ENCODE measurements at places on chromosomes 16 and 17.

GRCh38 chr17:19248151-19248927, 11.2 kb downstream of the EPN2 start:
- DNase-seq: no peak

GRCh38 chr16:81445143-81445961, 744 bp downstream of the CMIP start:
- DNase-seq: peak; percentile 53

GRCh38 chr16:14331020-14331419, 259.9 kb downstream of the MRTFB start:
- no peak for DNase-seq

GRCh38 chr16:5045499-5046115, 11.9 kb upstream of the NAGPA start:
- no peak for DNase-seq

GRCh38 chr17:57357830-57358430, 101.6 kb downstream of the MSI2 start:
- no peak for DNase-seq

GRCh38 chr17:2444382-2444781, 43.5 kb upstream of the MNT start:
- DNase-seq: no peak

- peak; percentile 77 for DNase-seq
Observed at GRCh38 chr17:67157732-67158639, 87.0 kb downstream of the HELZ start.

GRCh38 chr17:42438600-42439567, 15.8 kb upstream of the CAVIN1 start:
- DNase-seq: no peak

GRCh38 chr17:48545022-48545375, at the start of gene HOXB2:
HOXB2 (minus strand) TSS chr17:48545109; CDS start chr17:48544911, 198 bp downstream.
- DNase-seq: peak; percentile 65

- DNase-seq: no peak
Observed at GRCh38 chr17:65292430-65292829, 155.3 kb downstream of the RGS9 start.

GRCh38 chr16:57412584-57412983, 8.0 kb downstream of the CCL17 start:
- no peak for DNase-seq

DNA sequence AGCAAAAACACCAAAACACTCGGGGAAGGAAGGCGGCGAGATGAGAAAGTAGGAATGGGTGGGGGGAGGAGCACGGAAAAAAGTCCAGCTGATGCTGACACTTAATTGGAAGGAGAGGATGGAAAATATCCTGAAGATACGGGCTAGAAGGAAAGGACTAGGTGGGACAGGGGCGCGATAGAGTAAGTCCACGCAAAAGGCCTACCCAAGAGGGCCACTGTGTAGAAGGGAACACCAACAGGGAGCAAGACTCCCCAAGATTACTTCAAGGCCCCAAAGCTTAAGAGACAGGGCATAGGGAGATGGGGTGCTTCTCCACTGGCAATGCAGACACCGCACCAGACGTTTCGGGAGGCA, 736 bp downstream of the APPBP2 start:
- DNase-seq: no peak

- DNase-seq: no peak
Observed at GRCh38 chr16:49129935-49130334, 151.7 kb downstream of the CBLN1 start.

DNA sequence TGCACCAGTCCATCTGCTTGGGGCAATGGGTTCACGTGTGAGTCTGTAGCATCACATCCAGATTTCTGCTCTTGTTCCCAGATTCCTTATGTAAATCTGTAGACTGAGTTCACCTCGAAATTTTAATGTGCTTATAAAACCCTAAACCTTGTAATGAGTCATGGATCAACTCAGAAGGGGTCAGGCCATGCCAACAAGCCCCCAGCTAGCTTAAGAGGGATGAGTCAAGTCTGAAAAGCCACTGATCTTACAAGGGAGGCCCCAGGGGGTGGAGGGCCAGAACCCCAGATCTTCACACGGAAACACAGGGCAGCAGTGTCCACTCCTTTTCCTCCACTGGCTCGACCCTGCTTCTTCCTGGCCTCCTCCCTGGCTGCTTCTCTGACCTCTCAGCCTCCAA, 399.1 kb upstream of the CDH5 start:
- peak; percentile 23 for DNase-seq

DNA sequence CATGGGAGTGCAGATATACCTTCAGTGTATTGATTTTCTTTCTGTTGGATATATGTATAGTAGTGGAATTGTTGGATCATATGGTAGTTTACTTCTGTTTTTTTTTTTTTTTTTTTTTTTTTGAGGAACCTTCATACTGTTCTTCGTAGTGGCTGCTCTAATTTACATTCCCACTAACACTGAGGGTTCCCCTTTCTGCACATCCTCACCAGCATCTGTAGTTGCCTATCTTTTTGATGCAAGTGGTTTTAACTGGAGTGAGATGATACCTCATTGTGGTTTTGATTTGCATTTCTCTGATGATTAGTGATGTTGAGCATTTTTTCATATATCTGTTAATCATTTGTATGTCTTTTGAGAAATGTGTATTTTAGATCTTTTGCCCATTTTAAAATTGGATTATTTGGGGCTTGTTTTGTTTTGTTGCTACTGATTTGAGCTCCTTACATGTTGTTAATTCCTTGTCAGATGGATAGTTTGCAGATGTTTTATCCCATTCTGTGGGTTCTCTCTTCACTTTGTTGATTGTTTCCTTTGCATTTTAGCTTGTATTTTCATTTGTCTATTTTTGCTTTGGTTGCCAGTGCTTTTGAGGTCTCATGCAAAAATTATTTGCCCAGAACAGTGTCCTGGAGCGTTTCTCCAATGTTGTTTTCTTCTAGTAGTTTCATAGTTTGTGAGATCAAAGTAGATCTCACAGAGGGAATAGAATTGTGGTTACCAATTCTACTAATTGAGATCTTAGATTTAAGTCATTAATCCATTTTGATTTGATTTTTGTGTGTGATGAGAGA, 25.0 kb upstream of the BCAS3 start:
- DNase-seq: no peak

- no peak for DNase-seq
Observed at GRCh38 chr16:455453-455852, 30.0 kb downstream of the RAB11FIP3 start.

- peak; percentile 57 for DNase-seq
Observed at GRCh38 chr17:2853283-2854142, 57.3 kb downstream of the RAP1GAP2 start.

GRCh38 chr17:5665164-5665563, 80.9 kb upstream of the NLRP1 start:
- no peak for DNase-seq

GRCh38 chr16:8846401-8846932, 22.3 kb downstream of the CARHSP1 start:
- no peak for DNase-seq

DNA sequence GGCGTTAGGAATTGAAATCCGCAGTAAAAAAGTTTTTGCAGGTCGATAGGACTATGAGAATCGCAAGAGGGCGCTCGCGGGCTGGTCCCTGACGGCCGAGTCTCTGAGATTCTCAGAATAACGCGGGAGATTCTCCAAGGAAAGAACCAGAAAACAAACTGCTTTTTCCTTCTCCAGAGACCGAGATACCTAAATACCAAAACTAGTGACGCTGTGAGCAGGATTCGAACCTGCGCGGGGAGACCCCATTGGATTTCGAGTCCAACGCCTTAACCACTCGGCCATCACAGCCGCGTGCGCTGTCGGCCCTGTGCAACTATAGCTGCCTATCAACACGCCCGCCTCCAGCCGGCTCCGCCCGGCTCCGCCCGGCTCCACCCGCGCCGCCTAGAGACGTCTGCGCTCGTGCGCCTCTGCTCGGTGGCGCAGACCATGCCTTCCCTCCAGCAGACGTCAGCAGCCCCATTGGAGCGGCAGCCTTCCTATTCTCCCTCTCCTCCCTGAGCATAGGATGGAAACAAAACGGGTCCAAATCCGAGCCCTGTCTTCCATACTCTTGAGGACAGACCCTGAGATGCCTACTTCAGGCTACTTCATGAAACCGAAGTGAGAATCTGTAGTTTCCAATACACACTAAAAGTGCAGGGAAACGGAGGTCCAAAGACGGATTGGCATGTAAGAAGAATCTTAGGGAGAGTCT, 13.4 kb downstream of the PER1 start:
- no peak for DNase-seq

GRCh38 chr17:9308069-9308468, 267.6 kb downstream of the STX8 start:
- no peak for DNase-seq

DNA sequence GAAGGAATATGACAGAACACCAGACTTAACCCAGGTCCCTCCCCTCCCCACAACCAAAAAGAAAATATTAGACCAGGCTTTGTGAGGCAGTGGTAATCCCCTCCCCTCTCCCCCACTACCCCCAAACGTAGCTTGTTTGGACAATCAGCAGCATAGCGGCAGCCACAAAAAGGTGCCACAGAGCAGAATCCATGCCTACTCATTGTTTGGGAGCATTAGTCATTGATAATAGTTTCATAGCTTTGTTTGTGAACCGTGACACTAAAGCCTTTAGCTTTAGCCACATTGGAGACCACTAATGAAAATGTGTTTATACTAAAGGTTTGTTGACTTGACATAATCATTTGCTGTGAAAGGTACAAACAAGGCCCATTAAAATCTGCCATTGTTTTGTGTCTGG, 65.1 kb downstream of the NUP93 start:
- no peak for DNase-seq

DNA sequence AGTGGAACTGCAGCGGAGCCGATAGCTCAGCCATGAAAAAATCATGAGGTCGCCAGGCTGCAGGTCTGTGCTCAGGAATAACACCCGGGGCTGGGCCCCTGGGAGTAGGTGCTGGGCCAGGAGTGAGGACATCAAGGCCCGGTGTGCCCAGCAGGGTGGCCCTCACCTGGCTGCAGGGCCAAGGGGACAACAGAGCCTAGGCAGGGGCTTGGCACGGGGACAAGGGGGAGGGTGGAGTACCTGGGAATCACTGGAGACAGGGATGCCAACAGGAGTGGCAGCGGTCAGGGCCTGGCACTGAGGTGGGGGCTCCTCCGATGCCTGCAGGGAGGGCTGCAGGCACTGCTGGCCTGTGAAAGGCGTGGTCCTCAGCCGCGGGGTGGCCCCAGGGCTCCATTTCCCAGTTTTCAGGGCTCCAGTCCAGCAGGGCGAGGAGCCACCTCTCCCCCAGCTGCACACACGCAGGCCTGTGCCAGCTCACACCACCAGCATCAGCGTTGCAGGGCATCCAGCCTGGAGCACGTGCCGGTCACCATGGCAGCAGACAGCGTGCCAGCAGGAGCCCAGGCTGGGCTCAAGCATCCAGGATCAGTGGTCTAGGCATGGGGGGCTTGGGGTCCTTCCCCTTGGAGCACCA, 4.7 kb upstream of the FSCN2 start:
- no peak for DNase-seq

- no peak for DNase-seq
Observed at GRCh38 chr17:8649157-8650118, 18.9 kb upstream of the MYH10 start.

GRCh38 chr16:12576878-12577277, 226.8 kb downstream of the CPPED1 start:
- DNase-seq: no peak

DNA sequence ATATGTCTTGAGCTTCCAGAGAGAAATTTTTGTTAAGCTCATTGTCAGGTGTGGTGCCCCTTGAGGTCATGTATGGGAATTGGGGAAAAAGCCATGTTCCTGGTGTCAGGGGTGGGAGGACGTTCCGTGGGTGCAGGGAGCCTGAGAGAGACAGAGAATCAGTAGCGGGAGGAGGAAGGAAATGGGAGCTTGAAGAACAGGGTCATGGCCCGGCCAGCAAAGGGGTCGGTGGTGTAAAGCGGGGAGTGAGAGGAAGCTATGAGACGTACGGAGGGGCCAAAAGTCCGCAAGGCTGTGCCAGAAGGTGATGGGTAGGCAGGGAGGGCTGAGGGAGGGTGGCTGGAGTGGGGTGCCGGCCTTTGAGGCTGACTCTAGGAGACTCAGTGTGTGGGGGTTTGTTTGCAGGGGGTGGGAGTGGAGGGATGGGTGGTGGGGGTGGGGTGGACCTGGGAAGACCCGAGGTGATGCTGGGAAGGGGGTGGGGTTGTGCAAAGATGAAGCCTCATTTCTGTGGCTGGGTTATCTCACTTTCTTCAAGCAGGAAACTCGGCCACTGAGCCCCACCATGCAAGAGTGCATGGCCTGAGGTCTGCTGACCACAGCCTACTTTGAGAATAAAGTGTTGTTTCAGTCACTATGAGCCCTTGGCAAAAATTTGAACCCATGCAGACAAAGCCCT, 63.6 kb downstream of the PLCG2 start:
- no peak for DNase-seq

DNA sequence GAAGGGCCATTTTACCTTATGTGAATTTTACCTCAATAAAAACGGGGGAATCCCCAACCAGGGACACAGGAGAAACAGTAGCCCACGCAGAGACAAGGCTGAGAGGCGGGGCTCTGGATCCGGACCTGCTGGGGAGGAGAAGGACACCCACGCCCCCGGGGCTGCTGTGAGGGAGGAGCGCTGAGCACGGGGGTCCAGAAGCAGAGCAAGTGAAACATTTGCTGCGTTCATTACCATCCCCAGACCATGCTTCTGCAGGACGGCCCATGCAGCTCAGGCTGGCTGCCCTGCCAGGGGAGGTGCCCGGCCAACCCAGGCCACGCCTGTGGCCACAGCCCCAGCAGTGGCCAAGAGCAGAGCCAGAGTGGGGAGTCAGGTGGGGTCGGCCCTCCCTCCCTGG, 50.0 kb downstream of the KCNJ18 start:
- no peak for DNase-seq

DNA sequence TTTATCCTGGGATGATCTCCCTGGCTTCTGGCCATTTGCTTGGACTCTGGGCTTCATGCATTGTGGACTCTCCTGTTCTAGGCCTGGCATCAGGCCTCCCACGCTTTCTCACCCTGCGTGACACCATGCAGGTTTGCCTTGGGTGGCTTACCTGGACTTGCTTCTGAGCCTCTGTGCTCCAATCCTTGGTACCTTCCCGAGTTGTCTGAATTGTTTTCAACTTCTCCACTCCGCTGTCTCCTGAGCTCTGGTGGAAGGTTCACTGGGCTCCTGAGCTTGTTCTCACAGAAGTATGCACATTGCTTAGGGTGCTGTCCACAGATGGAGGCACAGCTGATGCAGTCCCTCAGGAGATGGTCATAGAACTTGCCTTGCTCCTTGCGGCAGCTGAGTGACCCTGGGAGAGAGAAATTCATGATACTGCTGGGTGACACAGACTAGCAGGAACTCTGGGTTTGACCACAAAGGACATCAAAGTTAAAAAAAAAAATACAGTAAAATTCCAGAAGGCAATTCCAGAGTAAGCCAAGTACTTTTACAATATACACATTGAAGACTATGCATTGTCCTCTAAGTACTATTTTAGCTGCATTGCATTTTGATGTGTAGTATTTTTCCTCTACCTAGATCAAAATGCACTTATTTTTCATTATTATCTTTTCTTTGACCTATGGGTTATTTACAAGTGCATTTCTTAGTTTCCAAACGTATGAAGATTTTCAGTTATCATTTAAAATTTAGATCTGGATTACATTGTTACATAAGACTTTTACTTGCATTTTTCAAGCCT, 23.1 kb downstream of the TNFRSF13B start:
- no peak for DNase-seq

GRCh38 chr17:80766290-80766855, 221.7 kb downstream of the RPTOR start:
- DNase-seq: no peak

Measured in HTR-8/SVneo (cell line).